Activated CD4-positive, alpha-beta T cell treated with anti-CD3 and anti-CD28 coated beads for 36 hours (primary cell): ENCODE measurements at places on chromosomes 4 and X.
A peak's percentile ranks its signal among the peaks of the same experiment; 100 is the strongest.

DNA sequence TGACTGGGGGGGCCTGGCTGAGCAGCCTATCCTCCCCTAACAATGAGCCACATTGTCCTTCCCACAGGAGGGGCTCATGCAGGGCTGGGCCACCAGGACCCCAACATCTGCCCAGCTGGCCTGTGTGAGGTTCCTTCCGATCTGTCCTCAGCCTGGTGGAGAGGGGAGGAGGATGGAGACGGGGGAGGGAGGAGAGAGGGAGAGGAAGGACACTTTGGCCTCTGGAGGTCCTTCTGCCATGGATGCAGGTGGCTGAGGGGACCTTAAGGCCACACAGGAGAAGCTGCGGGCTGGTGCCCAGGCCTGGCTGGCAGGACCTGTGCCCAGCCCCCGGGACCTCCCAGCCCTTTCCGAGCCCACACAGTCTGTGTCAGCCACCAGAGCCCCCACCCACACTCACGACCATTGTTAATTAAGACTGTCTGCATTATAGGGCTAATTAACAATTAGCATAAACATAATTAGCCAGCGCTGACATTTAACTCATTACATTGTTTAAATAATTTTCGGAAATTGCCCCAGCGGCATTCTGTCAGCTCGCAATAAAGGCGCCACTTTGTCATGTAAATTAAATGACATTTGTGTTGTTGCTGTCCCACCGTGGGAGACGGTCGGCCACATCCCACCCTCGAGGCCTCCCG, 53.0 kb upstream of the NKX1-1 start:
- DNase-seq = no peak

DNA sequence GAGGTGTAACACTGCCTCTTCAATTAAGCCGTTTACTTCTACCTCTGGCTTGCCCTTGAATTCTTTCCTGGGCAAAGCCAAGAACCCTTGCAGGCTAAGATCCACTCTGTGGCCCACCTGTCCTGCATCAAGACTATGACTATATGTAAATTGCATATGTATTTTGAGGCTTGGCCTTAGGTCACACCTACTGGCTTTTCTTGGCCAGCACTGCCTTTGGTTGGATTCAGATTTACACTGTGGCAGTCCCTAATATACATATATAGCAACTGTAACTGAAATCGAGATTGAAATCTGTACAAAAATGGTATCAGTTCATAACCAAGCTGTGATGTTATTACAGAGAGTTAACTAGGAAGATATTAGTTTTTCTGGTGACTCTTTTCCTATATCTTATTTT, 151.5 kb downstream of the CFAP47 start:
- DNase-seq = no peak

- no peak for DNase-seq
Measured at GRCh38 chr4:1238676-1239000, 10.3 kb downstream of the CTBP1 start.

- no peak for DNase-seq
Measured at GRCh38 chr4:25914670-25915352, 791 bp downstream of the SMIM20 start.

DNA sequence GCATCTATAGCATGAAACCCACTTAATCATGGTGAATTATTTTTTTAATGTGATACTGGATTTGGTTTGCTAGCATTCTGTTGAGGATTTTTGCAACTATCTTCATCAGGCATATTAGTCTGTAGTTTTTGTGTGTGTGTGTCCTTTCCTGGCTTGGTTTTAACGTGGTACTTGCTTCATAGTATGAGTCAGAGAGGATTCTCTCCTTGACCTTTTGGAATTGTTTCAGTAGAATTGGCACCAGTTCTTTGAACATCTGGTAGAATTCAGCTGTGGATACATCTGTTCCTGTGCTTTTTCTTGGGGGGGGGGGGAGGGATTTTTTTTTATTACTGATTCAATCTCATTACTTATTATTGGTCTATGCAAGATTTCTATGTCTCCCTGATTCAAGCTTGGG, 232.0 kb upstream of the KLF8 start:
- no peak for DNase-seq

- DNase-seq = no peak
Measured at GRCh38 chrX:10198254-10198653, 41.5 kb downstream of the CLCN4 start.

DNA sequence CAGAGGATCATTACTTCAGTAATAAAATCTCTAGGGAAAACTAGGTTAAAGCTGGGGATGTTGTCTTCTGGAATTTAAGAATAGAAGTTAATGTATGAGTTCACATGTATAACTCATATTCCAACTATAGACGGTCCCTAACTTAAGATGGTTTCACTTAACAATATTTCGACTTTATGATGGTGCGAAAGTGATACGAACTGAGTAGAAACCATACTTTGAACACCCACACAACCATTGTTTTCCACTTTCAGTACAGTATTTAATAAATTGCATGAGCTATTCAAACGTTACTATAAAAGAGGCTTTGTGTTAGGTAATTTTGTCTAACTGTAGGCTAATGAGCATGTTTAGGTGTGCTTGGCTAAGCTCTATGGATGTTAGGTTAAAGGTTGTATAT, 38.7 kb downstream of the CCSER1 start:
- DNase-seq = no peak

DNA sequence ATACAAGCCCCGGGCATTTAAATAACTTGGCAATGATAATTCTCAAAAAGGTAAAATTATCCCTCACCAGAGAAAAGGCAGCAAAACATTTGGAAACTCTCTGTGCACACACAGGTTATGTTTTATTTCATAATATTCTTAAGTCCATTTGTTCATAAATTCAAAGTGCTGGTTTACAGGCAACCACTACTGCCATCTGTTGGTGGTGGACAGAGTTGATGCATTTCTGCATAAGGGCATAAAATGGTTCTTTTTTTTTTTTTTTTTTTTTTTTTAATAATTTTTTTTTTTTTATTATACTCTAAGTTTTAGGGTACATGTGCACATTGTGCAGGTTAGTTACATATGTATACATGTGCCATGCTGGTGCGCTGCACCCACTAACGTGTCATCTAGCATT, 31.5 kb upstream of the IL21 start:
- peak; percentile 77 for DNase-seq

DNA sequence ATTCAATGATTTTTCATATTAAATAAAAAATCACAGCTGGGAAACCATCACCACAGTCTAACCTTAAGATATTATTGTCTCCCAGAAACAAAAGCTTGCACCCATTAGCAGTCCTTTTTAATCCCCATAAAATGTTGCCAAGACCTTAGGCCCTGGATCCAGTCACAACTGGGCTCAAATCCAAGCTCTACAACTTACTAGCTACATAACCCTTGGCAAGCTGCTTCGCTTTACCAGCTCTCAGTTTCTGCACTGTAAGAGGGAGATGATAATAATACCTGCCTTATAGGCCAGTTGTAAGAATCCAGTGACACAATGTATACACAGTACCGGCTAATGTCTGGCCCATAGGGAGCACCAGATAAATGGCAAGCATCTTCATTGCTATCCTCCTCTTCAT, 400.9 kb upstream of the FGF13 start:
- no peak for DNase-seq

GRCh38 chrX:129613596-129613995, 41.2 kb downstream of the APLN start:
- no peak for DNase-seq

GRCh38 chr4:54913751-54914526, 211.5 kb downstream of the KDR start:
- no peak for DNase-seq

DNA sequence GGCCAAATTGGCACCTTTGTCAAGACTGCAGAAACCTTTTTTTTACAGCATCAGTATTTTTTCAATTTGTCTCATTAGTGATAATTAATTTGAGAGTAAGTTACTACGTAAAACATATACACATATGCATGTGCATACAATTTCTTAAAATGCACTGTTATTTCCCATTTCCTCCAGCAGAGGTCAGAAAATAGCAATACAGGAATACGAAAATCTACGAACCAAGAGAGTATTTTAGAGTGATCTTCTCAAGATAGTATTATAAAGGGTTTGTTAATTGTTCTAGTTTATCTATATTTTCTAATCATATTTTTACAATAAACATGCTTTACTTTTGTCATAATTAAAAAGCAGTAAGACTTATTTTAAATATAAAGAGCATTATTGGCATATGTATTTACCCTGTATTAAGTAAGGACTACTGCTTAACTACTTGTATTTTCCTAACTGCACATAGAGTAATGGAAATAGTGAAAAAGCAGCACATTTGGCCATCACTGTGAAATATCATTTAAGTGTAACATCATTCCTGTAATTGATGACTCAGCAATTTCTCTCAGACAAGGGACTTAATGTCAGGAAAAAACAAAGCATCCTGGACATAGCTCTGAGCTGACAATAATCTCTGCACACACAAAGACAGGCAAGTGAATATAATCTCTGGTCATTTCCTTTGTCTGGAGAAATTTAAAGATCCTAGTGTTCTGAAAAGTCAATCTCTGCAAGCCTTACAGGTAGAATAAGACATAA, 45.6 kb downstream of the MAOB start:
- no peak for DNase-seq

DNA sequence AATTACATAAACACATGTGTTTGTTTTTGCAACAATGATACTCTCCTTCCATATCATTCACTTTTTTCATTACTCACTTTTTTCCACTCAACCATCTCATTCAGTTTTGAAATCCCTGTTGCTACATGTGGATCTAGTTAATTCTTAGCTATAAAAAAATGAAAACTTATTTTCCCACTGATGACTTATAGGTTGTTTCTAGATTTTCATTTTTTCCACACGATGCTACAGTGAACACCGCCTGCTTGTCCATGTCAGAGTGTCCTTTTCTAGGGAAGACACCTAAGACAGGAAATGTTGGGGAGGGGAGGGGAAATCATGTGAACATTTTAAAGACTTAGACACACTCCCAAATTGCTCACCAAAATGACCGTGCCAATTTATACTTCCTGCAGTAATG, 70.2 kb downstream of the SUPT20HL2 start:
- no peak for DNase-seq

- DNase-seq = no peak
Measured at GRCh38 chrX:10939424-10939823, 171.7 kb upstream of the HCCS start.

DNA sequence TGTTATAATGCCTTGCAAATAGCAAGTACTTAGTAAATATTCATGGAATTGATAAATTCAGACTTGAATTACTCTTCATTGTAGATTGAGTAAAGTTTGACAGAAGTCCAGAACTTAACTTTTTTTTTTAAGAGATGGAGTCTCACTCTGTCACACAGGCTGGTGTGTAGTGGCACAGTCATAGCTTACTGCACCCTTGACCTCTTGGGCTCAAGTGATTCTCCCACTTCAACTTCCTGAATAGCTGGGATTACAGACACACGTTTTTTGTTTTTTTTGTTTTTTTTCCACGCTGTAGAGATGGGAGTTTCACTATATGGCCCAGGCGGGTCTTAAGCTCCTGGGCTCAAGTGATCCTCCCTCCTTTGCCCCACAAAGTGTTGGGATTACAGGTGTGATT, 32.1 kb downstream of the UBE2K start:
- DNase-seq = no peak

- no peak for DNase-seq
Measured at GRCh38 chr4:179352221-179352620, 1910.0 kb upstream of the AGA start.
